Activated CD8-positive, alpha-beta memory T cell treated with anti-CD3 and anti-CD28 coated beads for 24 hours (primary cell): ENCODE measurements at places on chromosomes 1 and 21.
A peak's percentile ranks its signal among the peaks of the same experiment; 100 is the strongest.

DNA sequence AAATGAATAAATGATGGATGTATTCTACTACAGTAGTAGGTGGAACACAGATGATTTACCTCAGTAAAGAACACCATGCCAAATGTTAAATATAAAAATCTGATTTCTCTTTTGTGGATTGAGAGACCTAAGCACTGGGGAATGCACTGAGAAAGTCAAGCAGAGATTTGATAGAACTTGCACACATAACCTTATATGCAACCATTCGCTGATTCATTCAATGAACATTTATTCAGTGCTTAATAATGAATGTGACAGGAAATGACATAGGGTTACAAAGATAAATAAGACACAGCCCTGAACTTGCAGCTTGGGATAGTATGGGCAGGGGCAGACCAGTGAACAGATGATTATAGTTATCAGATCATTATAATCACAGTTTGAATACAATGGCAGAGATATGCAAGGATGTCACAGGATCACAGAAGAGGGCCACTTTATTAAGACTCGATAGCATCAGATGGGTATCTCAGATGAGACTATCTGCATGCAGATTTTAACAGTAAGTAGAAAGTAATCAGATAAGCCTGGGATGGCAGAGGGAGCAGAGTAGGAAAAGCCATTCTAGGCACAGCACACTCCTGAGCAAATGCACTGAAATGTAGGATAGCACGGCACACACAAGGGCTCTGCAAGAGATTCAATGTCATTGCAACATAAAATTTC lies 169.4 kb downstream of the ASTN1 start:
- no peak for DNase-seq

DNA sequence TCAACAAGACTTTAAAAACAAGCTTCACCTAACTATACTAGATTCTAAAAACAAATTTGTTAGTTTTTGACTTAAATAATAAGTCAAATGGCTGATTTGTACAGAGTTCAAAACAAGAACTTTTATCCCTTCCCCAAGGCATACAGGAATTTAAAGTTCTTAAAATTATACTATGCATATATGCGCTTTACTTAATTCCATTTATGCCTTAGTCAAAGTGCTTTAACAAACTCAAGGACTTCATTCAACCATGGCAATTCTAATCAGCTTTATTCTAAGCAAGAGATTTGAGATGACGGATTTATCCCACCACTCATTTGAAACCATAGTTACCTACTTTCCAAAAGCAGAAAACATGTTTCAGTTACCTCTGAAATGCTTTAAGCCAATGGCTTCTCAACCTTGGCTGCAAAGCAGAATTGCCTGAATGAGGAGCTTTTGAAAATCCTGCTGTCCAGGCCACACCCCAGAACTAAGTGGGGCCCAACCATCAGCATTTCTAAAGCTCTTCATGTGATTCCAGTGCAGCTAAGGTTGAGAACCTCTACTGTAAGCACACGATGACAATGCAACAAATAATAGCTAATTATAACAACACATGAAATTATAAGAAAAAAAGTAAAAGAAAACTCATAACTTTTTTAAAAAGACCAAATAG lies 44.6 kb downstream of the TTLL7 start:
- no peak for DNase-seq

DNA sequence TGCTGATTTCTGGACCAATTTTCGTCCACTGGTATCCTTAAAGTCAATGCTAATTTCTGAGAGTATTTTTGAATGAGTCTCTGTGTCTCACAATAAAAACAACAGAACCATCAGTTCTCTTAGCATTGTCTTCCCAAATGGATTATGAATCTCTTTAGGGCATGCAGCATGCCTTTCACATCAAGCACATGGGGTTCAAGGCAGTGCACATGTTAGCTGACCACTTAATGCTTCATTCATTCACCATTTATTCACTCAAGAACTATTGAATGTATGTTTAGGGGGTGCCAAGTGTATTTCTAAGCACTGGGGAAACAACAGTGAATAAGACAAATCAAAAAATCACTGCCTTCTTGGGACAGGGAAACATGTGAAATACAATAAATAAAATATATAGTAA lies 126.7 kb upstream of the SLC44A3 start:
- DNase-seq: no peak

GRCh38 chr1:184953600-184954219 lies 20.6 kb downstream of the NIBAN1 start:
- DNase-seq: no peak

GRCh38 chr21:33035147-33035546 lies 9.4 kb downstream of the OLIG2 start:
- DNase-seq: no peak

- peak; percentile 69 for DNase-seq
Measured at GRCh38 chr1:167819849-167820683, 93.9 kb downstream of the ADCY10 start.

DNA sequence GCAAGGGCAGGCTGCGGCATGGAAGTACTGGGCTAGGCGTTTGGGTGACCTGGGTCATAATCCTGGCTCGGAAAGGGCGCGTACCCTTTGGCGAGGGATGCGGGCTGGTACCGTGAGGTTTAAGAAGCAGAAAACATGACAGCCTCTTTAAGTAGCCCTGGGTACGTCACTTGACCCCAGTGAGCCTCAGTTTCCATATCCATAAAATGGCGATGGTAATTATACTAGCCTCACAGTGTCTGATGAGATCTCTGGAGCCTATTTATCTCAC lies 700 bp downstream of the PIGV start:
- DNase-seq: no peak

DNA sequence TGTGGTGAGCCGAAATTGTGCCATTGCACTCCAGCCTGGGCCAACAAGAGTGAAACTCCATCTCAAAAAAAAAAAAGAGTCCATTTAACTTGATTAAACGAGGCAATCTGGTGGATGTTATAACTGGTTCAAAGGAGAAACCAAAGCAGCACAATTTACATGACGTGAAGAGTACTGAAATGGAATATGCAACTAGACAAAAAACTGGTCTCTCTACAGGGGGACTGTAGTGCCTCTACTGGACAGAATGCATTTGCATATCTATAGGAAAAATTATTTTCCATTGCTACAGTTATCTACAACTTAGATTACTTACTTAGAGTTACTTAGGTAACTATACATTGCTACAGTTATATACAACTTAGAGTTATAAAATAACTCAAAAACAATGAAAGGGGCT lies 2.7 kb upstream of the CAPN2 start:
- DNase-seq: no peak

GRCh38 chr1:154743526-154744036 lies 126.5 kb downstream of the KCNN3 start:
- DNase-seq: no peak

DNA sequence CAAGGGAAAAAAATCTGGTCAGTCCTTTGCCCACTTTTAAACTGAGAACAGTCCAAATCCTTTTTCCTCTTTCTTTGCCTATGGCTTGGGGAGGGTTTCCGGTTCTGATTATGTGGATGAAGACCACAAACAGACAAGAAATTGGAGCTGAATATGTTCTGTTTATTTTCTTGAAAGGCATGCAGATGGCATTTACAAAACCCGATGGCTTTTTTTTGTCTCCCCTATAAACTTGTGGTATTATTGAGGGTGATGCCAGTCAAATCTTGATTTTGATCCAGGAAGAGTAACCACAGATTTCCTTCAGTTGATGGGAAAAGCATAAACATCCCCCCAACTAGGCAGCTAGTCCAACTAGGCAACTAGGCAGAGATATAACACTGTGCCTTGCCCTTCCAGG lies 38.9 kb downstream of the PLPP3 start:
- DNase-seq: no peak

DNA sequence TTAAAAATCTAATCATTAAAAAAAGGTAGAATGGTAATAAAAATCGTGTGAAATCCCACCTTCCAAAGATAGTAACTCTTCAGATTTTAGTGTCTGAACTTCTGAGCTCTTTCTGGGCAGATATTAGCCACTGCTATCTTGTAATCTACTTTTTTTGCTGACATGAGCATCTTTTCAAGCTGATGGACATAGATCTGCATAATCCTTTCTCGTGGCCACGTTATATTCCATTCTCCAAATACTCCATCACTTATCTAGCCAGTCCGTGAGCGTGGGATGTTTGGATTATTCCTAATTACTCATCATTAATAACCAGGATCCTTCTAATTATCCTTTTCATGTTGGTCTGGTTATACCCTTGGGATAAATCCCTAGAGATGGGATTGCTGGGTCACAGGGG lies 254.2 kb upstream of the VAMP3 start:
- DNase-seq: no peak

- no peak for DNase-seq
Measured at GRCh38 chr1:121443001-121443540, 258.3 kb downstream of the SRGAP2C start.

DNA sequence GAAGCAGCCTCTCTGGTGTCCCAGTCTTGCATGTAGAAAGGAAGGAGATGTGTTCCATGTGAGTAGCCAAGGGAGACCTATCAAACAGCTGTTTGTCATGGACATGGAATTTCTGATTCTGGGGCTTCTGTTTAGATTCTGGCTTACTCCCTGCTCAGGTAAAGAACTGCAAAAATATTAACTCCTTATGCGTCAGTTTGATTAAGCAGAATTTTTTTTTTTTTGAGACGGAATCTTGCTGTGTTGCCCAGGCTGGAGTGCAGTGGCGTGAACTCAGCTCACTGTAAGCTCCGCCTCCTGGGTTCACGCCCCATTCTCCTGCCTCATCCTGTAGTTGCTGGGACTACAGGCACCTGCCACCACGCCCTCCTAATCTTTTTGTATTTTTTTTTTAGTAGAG lies 6.8 kb downstream of the ARV1 start:
- DNase-seq: no peak

GRCh38 chr1:117970252-117970651 lies 40.7 kb downstream of the WDR3 start:
- DNase-seq: no peak

DNA sequence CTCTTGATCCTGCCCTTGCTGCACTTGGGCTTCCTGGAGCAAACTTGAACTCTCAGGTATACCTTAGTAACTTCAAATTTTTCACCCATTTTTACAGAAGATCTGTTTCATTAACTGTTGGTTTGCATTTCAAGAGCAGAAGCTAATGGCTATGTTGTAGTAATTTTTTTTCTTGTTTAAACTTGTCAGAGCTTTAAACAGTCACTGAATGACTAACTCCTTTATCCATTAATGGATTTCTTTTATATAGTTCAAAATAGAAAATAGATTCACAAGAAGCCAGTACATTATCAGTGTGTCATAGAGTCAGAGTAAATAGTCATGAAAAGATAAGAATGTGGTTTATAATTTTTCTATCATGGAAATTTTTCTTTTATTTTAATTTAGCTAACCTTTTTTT lies 13.6 kb downstream of the SRSF11 start:
- DNase-seq: no peak

GRCh38 chr1:12595757-12596006 lies 22.3 kb downstream of the DHRS3 start:
- no peak for DNase-seq

- DNase-seq: no peak
Measured at GRCh38 chr1:90716243-90716551, 905 bp downstream of the BARHL2 start.

DNA sequence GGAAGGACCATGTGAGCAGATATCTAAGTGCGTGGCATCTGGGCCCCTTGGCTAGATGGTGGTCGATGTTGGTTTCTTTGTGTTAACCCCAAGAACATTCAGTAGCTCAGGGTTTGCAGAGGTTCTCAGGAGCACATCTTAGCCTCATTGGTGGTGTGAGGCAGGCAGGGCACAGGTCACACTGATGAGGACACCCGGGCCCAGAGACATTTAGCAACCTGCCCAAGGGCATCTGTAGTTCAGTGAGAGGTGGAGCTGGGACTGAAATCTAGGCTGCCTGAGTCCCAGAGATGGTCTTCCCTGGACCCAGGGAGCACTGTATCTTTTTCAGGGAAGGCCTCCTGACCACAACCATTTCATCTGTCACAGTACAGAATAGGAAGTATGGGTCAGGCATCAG lies 859 bp upstream of the SLC5A9 start:
- no peak for DNase-seq

DNA sequence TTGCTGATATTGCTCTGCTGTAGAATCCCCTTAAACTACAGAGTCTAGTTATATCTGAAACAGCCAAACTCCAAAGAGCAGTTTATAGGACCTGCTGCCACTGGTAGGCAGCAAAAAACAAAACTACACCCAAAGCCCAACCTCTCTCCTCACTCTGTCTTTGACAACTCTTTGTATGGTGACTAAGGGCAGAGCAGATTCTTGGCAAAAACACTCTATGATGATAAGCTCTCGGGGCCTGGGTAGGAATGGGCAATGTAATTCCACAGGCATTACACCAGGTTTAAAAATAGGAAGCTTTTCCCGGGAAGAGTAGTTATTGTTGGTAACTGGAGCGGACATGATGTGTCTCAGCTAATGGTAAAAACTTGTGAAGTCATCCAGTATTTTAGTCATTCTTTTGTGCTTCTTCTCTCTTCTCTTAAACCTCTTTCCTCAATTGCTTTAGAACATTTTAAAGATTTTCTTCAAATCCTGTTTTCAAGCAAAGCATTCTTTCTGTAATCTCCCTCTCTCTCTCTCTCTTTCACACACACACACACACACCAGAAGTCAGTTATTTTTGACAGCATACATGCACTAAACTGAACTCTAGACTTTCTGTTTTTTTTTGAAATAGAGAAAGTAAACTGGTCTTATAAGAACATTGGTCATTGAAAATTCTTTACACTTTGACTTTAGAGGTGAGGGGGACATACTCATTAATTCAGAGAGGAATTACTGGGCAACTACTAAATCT lies 193.5 kb downstream of the PAPPA2 start:
- DNase-seq: no peak

- DNase-seq: no peak
Measured at GRCh38 chr1:95223110-95223509, 10.9 kb upstream of the RWDD3 start.

- DNase-seq: no peak
Measured at GRCh38 chr1:78996791-78997190, 9.7 kb downstream of the ADGRL4 start.

GRCh38 chr1:30377230-30378002 lies 346.0 kb downstream of the MATN1 start:
- DNase-seq: peak; percentile 32

DNA sequence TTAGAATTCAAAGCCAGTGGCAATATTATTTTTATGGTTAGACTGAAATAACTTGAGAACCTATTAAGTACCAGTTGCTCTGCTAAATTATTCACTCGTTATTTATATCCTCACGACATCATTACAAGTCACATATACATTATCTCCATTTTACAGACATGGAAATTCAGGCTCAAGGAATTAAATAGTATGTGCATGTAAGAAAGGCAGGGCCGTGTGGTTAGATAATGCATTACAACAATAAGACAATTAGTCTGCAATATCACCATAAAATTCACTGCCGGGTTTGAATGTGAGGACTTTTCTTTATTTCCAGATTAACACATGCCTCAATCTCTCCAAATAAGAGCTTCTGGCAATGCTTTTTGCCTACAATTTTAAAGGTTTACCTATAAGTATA lies 523.4 kb downstream of the PTBP2 start:
- DNase-seq: no peak

GRCh38 chr1:231976231-231976630 lies 349.6 kb downstream of the DISC1 start:
- no peak for DNase-seq

- no peak for DNase-seq
Measured at GRCh38 chr1:4830707-4831106, 176.3 kb downstream of the AJAP1 start.
